PC-9 (cell line): ENCODE measurements at places on chromosomes 16 and 17. TPM values are rescaled to one million over a fixed set of nuclear protein-coding genes. Genes with fewer than 3 reads are reported as not detected.

DNA sequence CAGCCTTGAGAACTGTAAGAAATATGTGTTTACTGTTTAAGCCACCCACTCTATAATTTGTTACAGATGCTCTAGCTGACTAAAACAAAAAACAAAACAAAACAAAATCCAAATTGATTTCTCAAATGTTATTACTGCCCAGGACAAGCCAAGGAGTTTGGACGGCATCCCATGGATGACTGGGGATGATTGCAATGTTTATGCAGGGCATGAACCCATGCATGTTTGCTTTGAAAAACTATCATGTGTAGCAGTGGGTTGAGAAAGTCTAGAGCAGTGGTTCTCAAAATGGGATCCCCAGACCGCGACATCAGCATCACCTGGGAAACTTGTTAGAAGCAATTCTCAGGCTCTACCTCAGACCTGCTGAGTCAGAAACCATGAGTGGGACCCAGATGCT, 223.2 kb upstream of the PSMD7 start:
- DNase-seq = no peak
- no peak overlapping the region for H3K27ac ChIP-seq
- no peaks in the 10 kb centered on the region for H3K36me3 ChIP-seq
- peaks cover 34% of the 10 kb centered on the region for H3K27me3 ChIP-seq
- no peak overlapping the region for H3K4me3 ChIP-seq

- H3K36me3 ChIP-seq = no peaks in the 10 kb centered on the region
- H3K4me1 ChIP-seq = no peaks in the 10 kb centered on the region
- no peak overlapping the region for H3K4me3 ChIP-seq
- no peak for DNase-seq
- H3K27me3 ChIP-seq = peaks cover 84% of the 10 kb centered on the region
These were observed 14.7 kb downstream of the AIPL1 start for GRCh38 chr17:6420173-6420641.

DNA sequence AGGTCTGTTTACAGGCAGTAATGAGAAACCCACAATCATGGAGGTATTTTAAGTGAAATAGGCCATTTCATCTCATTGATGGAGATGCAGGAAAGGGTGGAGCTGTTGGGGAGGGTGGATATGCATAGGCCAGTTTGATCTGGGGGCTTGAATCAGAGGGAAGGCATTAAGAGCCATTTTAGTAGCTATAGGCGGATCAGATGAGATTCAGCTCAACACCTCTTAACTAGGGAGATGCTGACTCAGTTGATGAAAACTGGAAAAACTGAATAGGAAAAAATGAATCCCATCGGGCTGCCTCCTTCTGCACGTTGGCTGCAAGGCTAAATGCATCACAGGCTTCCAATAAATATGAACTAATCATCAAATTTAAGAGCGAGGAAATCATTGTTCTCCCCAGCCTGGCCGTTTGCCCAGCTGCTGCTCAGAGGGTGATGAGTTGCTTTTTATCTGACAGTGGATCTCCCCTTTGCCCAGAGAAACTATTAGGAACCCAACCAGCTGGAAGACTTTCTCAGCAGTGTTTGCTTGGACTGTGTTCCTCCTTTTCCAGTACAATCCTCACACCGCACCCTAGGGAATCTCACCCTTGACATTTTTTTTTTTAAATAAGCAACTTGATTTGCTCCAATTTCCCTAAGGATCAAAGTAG, 149.6 kb downstream of the SOX9 start:
- 0 out of 2 replicates have a peak overlapping the region, but pooled peaks have one; percentile 13 for H3K27ac ChIP-seq
- H3K4me1 ChIP-seq = peaks cover 35% of the 10 kb centered on the region
- no peaks in the 10 kb centered on the region for H3K36me3 ChIP-seq
- no peak overlapping the region for H3K4me3 ChIP-seq

PPP4C gene
- total RNA-seq = 246 and 268 TPM in 2 replicates

GRCh38 chr17:35891269-35891668, 11.1 kb upstream of the CCL5 start:
- H3K27ac ChIP-seq = no peak overlapping the region
- no peaks in the 10 kb centered on the region for H3K27me3 ChIP-seq
- H3K36me3 ChIP-seq = no peaks in the 10 kb centered on the region
- DNase-seq = no peak
